ENCODE measurements at places on chromosomes 3 and 15.

DNA sequence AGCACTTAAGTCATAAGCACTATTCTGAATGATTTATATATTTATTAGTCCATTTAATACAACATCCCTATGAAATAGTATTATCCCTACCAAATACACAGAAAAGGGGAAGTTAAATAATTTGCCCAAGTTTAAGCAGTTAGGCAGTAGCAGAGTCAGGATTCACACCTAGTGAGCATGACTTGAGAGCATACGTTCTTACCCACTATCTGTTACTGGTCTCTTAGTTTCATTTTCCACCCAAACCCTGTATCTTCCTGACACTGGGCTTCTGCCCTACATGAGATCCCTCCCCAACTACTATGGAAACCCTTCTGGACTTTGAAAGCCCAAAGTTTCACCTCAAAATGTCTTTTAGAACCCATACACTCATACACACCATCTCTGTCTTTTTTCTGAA is 4.4 kb upstream of the ATOSA start:
- DNase-seq = peak; percentile 58

DNA sequence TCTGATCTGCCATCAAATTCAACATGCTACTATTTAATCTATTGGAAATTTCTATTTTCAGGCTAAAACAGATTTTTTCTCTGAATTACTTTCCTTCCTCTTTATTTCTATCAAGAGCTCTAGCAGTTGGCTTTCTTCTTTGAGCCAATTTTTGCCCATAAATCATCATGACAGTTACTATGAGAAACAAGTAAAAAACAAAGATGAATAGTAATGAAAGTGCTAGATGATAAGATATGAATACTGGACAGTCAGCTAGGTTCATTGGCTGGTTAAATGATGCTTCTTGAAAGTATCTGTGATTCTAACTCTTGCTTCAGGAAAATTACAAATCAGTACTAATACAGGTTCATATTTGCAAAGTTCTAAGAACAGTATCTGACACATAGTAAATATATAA is 38.6 kb upstream of the NANOGP8 start:
- DNase-seq = no peak

DNA sequence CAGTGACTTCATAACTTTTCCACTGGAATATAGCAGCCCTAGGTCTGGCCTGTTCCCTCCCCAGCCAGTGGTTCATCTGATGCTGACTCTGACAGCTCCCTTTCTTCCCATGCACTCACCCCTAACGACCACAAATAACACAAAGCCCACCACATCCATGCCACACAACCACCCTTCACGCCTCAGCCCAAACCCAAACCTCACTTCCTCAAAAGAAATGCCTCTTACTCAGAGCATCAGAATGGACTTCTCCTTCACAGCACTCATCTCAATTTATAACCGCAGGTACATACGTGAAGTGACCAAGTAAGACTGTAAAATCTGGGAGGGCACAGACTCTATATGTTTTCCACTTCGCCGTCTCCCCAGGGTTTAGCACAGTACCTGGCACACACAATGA is 1.1 kb downstream of the RBSN start:
- peak; percentile 59 for DNase-seq

GRCh38 chr3:189188466-189188865 is 16.7 kb downstream of the TPRG1 start:
- no peak for DNase-seq

- DNase-seq = no peak
These were observed 358.1 kb downstream of the NSUN3 start for GRCh38 chr3:94420931-94421330.

DNA sequence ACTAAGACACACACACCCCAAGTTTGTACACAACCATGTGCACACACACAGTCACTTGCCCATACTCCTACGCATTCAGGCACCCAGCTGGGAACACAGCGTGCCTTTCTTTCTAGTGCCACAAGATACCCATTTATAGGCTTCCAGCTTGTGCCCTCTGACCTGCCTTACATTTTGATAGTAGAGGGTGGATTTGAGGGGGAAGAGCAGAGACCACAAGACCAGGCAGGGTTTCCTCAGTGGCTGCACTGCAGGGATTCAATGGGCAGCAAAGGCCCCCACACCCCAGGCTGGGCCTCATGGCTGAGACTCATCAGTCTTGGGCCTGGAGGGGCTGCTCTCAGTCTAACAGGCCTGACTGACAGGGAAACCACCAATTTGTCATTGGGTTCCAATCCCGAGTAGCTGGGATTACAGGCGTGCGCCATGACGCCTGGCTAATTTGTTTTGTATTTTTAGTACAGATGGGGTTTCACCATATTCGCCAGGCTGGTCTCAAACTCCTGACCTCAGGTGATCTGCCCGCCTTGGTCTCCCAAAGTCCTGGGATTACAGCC is 18.8 kb upstream of the ANKDD1A start:
- DNase-seq = peak; percentile 45

GRCh38 chr15:69755551-69756310 is 303.1 kb downstream of the RPLP1 start:
- DNase-seq = peak; percentile 34

DNA sequence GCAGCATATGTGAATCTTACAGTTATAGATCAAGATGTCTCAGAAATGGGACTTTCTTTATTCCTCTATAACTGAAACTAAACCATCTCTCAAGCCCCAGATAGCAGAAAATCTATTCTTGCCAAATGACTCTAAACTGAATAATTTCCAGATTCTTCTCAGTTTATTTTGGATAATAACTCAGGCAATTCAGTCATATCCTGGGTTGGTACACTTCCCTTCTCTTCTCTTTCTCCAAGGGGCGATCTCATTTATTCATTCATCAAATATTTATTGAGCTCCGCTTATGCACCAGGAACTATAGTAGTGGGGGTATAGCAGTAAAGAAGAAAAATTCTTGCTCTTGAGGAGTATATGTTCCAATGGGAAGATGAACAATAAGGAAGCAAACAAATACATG is 13.5 kb upstream of the PCOLCE2 start:
- DNase-seq = no peak

GRCh38 chr3:12188681-12189287 is 30.1 kb upstream of the TIMP4 start:
- DNase-seq = no peak

DNA sequence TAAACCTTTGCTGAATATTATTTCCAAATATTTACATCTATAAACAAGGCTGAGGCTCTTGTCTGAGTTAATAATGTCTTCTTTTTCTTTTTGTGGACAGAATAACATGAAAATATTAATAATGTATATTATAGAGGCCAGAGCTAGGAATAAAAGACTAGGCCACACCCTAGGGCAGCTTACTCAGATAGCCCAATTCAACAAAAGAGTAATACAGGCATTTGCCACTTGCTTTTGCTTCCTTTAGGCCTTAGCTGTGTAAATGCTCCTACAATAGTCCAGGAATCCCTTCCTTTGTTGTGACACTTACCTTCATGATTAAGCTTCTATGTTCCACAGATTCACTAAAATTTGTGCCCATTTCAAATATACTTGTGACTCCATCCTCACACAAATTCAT is 16.5 kb downstream of the IMPG2 start:
- no peak for DNase-seq

- peak; percentile 44 for DNase-seq
These were observed 65.0 kb downstream of the MYO5A start for GRCh38 chr15:52463638-52464037.

DNA sequence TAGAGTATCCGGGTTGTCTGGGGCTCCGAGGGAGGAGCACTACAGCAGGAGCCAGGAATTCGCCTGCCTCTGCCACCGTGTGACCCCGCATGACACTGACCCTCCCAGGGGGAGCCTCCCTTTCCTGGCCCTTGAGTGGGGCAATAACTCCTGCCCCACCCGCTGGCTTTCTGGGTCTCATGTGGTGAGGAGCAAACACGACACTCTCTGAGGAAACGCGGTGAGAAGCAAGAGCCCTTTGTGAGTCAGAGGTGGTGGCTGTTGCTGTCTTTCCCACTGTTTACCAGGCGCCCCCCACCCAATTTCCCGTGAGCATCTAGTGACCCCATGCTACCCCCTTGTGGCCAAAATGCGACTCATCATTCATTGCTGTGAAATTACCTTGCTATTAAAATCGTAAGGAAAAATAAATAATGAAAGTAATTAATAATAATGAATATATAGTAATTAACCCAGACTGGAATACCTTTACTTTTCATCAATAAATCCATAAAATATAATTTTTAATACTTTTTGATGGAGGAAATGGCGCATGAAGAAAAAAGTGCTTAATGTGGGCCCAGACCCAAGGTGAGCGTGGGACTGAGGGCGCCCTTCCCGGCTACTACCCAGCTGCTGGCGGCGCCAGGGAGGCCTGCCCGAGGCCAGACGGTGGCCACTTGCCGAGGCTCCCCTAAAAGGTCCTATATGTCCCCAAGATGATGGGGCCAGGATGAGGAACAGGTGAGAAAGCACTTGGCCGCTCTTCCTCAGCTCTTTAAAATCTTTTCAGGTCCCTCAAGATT is 29.3 kb downstream of the CCNL1 start:
- DNase-seq = peak; percentile 46

GRCh38 chr3:191369616-191370010 is 39.3 kb upstream of the UTS2B start:
- DNase-seq = no peak
